ENCODE measurements at places on chromosomes 11 and 22. TPM values are rescaled to one million over a fixed set of nuclear protein-coding genes. Genes with fewer than 3 reads are reported as not detected.

Gene FAM180B
- 0.26 TPM for total RNA-seq

Gene CARD18
- total RNA-seq: not detected

Gene MS4A12
- not detected for total RNA-seq

Gene RPS6KB2
- total RNA-seq: 80.9 TPM

Gene VWCE
- 0.99 TPM for total RNA-seq

Gene TUB
- not detected for total RNA-seq

Gene ART1
- total RNA-seq: not detected

Gene TIMP3
- 0.10 TPM for total RNA-seq

Gene OR8G1
- total RNA-seq: not detected

Gene PNPLA3
- 0.63 TPM for total RNA-seq

Gene NLRP6
- total RNA-seq: 28.6 TPM

Gene CRYAB
- total RNA-seq: not detected
